Prostate gland (tissue), 2 donors: ENCODE measurements at places on chromosomes 16 and 17. TPM values are rescaled to one million over a fixed set of nuclear protein-coding genes. Genes with fewer than 3 reads are reported as not detected.

The KRTAP17-1 gene
- total RNA-seq: not detected

GRCh38 chr16:79821911-79822310 is 221.4 kb upstream of the MAF start:
- no peaks in the 10 kb centered on the region for H3K4me1 ChIP-seq
- H3K4me3 ChIP-seq: no peak overlapping the region
- H3K27me3 ChIP-seq: no peaks in the 10 kb centered on the region
- DNase-seq: no peak
- no peak overlapping the region for H3K27ac ChIP-seq
- H3K36me3 ChIP-seq: no peaks in the 10 kb centered on the region

The EPX gene
- not detected for total RNA-seq

- H3K36me3 ChIP-seq: no peaks in the 10 kb centered on the region
- DNase-seq: no peak
- no peak overlapping the region for H3K4me3 ChIP-seq
- H3K27me3 ChIP-seq: no peaks in the 10 kb centered on the region
- no peak overlapping the region for H3K27ac ChIP-seq
These were observed 109.5 kb downstream of the PRKCB start for GRCh38 chr16:23945243-23945642.

DNA sequence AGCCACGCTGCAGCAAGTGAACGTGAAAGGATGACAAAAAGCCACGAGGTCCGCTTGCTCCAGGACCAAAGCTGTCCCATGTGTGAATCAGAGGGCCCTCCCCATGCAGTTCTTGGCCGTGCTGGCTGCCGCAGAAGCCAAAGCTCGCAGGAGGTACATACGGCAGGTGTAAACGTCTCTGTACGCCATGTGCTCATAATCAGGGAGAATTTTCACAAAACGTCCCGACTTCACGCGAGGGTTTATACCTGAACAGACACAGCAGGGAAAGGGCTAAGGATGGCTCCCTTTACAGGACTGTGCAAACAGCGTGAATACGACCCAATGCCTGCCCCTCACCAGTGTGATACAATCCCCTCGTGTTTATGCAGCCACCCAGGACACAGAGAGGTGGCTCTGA is 25.3 kb downstream of the FBXO31 start:
- no peak overlapping the region for H3K27ac ChIP-seq
- H3K4me1 ChIP-seq: no peaks in the 10 kb centered on the region
- no peak overlapping the region for H3K4me3 ChIP-seq
- H3K27me3 ChIP-seq: no peaks in the 10 kb centered on the region

GRCh38 chr16:17104654-17105053 is 366.1 kb downstream of the XYLT1 start:
- no peaks in the 10 kb centered on the region for H3K27me3 ChIP-seq
- no peaks in the 10 kb centered on the region for H3K36me3 ChIP-seq
- DNase-seq: no peak
- no peaks in the 10 kb centered on the region for H3K4me1 ChIP-seq
- no peak overlapping the region for H3K4me3 ChIP-seq
- H3K27ac ChIP-seq: no peak overlapping the region

DNA sequence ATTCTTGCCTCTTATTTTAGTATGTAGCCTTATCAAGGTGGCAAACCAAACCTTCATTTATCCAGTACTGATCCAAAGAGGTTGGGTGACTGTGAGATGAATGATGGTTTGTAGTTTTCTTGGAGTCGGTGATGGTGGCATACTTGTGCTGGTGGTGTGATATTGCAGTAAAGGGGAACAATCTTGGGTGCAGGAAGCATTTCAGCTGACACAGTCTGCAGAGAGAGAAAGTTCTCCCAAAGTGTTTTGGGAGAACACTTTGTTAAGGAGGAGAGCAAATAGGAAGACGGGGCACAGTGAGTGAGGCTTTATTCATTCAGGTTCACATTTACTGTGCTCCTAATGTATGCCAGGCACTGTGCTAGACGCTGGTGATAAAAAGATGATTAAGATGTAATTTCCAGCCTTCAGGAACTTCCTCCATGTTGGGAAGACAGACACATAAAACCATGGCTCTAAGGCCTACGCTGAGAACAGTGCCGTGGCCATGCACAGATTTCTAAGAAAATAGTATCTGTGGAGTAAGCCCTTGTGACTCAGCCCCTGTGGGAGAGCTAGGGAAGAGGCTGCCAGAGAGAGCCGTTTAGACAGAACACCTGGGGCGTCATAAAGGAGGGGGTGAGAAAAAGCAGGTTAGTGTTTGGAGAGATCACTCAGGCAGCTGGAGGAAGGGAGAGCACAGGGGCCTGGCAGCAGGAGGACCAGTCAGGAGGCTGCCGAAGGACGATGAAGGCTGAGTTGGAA is 13.8 kb downstream of the HEATR3 start:
- no peak for DNase-seq
- no peak overlapping the region for H3K4me3 ChIP-seq
- no peaks in the 10 kb centered on the region for H3K36me3 ChIP-seq
- no peaks in the 10 kb centered on the region for H3K4me1 ChIP-seq
- no peak overlapping the region for H3K27ac ChIP-seq

DNA sequence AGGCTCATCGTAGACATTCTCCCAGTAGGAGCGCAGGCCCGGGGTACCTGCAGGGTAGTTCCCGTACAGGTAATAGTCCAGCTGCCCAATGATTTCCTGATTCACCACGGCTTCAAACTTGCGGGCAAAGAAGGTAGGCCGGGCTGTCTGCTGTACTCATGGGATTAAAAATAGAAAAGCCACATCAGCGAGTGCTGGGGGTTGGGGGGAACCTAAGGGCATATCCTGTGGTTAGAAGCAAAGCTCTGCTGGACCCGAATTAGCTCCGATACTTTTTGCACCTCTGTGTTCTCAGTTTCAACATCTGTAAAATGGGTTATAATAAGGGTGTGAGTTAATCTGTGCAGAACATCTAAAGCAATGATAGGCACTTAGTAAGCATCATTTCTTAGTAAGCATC is 336.2 kb downstream of the XYLT1 start:
- no peak for DNase-seq
- no peaks in the 10 kb centered on the region for H3K4me1 ChIP-seq
- H3K36me3 ChIP-seq: no peaks in the 10 kb centered on the region
- H3K27me3 ChIP-seq: no peaks in the 10 kb centered on the region

The NSF gene
- total RNA-seq: 48.1 TPM

DNA sequence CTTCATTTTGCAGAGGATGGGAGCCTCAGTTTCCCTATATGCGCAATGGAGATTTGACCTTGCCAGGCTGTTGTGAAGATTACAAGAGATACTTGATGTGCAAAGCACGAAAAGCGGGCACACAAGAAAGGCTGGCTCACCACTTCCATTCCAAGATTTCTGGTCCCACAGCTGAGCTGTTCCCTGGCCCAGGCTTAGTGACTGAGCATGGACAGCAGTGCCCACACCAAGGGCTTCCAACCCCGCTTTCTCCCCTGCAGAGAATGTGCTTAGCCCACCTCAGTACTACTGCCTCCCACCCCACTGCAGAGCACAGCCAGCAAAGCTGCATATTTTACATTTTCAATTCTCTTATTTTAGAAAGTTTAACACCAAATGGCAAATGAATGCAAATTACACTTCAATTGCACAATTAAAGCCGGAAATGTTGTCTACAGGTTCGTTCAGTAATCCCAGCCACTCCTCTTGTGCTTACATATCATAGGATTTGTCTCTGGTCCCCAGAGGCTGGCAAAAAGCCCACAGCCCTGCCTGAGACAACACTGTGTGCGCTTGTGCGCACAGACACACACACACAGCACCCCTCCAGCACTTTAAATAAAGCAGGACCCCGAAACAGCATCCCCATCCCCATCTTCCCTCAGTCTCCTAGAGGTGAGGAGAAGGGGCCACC is 51.8 kb downstream of the VAC14 start:
- peaks cover 38% of the 10 kb centered on the region for H3K4me1 ChIP-seq
- H3K27ac ChIP-seq: peak overlapping the region; percentile 84
- no peaks in the 10 kb centered on the region for H3K27me3 ChIP-seq
- peak; percentile 60 for DNase-seq
- H3K4me3 ChIP-seq: no peak overlapping the region

The MILR1 gene
- total RNA-seq: 0.77 TPM

DNA sequence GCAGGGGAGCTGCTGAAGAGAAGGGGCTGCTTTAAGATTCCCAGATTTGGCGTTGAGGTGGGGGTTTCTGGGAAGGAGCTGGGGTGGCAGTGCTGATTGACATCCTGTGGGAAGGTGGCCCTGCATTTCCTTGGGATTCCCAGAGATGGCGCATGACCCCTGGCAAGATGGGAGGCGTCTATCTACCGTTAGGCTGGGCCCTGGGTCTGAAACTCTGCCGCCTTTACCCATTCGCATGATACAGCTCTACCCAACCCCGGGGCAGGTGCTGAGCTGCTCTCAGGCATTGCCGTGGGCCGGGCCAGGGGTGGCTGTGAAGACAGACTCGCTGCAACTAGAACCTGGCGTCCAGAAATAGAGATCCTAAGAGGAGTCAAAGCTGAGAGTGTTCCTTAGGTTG is 9.9 kb upstream of the MVD start:
- no peak for DNase-seq
- H3K4me3 ChIP-seq: no peak overlapping the region
- no peaks in the 10 kb centered on the region for H3K36me3 ChIP-seq
- H3K27ac ChIP-seq: no peak overlapping the region
- H3K27me3 ChIP-seq: no peaks in the 10 kb centered on the region
